ENCODE measurements at places on chromosomes 2 and 18.
A peak's percentile ranks its signal among the peaks of the same experiment; 100 is the strongest.

- DNase-seq, result peak; percentile 76
These were observed 90.9 kb upstream of the KLF7 start for GRCh38 chr2:207256476-207257207.

DNA sequence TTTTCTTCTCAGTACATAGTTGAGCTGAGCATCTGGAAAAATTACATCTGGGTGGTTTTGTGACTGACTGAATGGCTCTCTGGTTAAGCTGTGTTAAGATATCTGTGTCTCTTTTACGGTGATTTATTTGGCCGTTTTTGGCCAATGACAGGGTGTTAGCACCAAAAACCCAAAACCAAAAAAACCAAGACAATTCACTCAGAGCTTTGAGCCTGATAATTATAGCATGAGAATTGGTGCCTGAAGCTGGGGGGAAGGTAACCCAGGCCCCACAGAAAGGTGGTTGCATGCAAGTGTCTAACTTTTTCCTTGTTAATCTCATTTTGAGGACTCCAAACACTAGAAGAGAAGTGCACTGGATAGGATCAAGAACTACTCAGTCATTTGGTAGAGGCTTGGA lies 4.5 kb downstream of the CD28 start:
- DNase-seq, result no peak

- DNase-seq, result no peak
These were observed 342 bp downstream of the CYB5A start for GRCh38 chr18:74291472-74291770.

DNA sequence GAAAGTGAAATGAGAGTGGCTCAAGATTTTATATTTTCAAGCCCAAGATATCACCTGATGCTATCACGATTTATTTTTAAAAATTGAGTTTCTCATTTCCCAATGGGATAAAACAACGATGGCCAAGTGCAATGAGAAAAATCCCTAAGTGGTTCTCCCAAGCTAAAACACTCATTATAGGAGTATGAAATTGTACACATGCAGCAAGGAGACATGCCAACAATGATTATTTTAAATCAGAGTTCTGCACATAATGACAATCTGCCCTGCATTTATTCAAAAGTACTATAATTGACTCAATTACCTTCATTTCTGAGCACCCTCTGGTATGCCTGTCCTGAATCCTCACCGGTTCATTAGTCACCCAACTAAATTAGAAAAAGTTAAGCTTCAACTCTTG lies 12.7 kb downstream of the CYTIP start:
- DNase-seq, result no peak

- no peak for DNase-seq
These were observed 184.4 kb upstream of the SESTD1 start for GRCh38 chr2:179449010-179449409.

GRCh38 chr2:78870343-78870967 lies 155.0 kb upstream of the REG3G start:
- no peak for DNase-seq

DNA sequence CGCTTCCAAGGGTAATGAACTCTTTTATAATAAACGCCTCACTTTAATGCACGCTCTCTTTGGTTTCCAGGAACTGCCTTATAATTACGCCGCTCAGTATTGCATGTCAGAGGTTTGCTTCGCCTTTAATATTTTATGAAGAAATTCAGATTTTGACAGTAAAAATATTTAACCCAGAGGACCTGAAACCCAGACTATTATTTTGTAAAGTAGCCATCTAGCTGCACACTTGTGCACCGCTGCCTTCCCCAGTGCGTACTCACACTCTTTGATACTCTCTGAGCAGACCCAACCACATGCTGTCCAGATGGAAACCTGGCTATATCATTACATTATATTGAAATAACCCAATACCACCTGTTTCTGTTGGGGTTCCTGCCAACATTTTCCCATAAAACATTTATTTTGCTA lies 270.1 kb downstream of the C1D start:
- no peak for DNase-seq

DNA sequence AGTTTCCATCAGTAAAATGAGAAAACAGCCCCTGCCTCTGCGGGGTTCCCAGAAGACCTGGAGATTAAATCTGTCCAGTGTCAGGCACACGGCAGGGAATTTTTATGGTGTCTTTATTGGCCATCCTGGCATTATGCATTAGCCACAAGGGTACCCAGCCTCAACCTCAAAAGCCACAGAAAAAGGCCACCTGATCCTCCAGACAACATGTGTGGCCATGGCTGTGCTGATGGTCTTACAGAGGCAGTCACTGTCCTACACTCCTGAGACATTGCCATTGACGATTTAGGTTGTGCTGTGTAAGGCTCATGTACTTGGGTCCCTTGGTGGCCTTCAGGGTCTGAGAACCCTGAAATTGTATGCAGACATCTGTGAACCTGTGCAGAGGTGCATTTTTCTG lies 115.6 kb downstream of the SMAD7 start:
- no peak for DNase-seq

GRCh38 chr2:74602586-74603281 lies 45.4 kb downstream of the M1AP start:
- DNase-seq, result peak; percentile 56

- DNase-seq, result no peak
These were observed 46.7 kb upstream of the STK17B start for GRCh38 chr2:196218106-196218505.

DNA sequence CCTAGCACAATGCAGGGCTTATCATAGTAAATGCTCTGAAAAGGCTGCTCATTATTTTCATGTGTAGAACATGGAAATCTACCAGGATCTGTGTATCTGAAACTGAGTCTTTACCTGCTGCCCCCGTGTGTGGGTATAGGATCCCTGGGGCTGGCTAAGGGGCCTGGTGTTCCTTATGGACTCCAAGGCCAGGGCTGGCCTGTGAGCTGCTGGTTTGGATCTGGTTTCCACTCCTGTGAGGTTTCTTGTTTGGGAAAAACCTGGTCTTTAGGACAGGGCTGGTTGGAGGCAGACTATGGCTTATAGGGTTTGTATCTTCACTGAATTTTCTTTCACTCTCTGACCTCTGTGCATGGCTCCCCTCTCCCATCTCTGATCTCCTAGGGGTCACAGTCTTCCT lies 80.8 kb downstream of the DYSF start:
- DNase-seq, result no peak

- peak; percentile 26 for DNase-seq
These were observed 41.6 kb downstream of the GFPT1 start for GRCh38 chr2:69345434-69345833.

GRCh38 chr2:164617466-164617865 lies 3.8 kb downstream of the GRB14 start:
- DNase-seq, result peak; percentile 71

DNA sequence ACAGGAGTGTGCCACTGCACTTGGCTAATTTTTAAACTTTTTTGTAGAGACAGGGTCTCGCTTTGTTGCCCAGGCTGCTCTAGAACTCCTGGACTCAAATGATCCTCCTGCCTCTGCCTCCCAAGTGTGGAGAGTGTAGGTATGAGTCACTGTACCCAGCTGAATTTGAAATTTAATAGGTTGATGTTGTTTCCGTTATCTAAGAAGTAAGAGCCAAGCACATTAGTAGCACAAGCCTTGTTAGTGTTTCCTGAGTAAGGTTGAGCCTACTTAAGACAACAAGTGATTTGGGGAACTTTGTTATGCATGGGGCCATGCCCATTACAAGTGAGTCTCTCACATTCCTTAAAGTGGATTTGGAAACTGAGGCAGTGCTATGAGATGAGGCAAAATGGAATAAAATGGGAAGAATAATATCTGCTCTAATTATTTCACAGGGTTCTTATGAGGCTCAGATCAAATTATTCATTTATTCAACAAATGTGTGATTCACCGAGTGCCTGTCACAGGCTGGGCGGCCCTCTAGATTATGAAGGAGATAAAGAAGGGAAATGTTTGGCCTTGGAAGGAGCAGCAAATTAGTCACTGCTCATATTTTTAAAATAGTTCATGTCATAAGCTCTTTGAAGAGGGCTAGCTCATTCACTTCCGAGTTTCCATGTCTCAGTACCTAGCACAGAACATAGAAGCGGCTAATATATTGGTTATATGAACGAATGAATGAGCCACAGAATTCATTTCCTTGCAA lies 217.2 kb downstream of the LDLRAD4 start:
- DNase-seq, result peak; percentile 34

GRCh38 chr2:118056165-118056534 lies 32.1 kb upstream of the INSIG2 start:
- DNase-seq, result no peak

- no peak for DNase-seq
These were observed 49.5 kb upstream of the MBP start for GRCh38 chr18:77181950-77182707.

GRCh38 chr2:161844822-161845221 lies 220.6 kb downstream of the SLC4A10 start:
- DNase-seq, result no peak

DNA sequence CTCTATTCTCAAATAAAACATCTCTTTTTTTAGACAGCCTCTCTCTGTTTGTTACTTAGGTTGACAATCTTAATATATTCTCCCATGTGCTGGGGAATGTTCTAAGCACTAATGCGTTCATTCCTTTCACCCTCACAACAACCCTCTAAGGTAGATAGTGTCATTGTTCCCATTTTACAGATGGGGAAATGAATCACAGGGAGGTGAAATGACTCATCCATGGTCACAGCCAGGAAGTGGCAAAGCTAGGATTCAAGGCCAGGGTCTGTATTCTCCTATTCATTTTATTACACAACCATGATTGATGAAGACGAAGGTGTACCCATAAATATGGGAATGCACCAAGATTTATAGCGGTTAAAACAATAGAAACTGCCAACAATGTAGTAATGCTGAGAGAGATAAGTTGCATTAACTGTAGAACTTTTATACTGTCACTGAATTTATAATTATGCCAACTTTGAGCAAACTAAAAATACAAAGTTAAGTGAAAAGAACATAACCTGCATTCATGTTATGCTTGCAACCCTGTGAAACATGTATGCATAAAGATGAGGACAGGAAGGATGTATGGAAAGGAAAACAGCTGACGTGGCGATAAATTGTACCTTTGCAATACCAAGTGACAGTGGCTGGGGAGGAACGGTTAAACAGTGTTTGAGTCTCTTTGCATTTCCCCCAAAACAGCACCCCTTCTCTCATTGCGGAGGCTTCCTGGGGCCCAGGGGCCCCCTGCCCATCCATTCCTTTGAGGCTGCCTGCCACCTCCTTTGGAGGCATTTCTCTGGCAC lies 257.7 kb upstream of the AGAP1 start:
- peak; percentile 27 for DNase-seq

DNA sequence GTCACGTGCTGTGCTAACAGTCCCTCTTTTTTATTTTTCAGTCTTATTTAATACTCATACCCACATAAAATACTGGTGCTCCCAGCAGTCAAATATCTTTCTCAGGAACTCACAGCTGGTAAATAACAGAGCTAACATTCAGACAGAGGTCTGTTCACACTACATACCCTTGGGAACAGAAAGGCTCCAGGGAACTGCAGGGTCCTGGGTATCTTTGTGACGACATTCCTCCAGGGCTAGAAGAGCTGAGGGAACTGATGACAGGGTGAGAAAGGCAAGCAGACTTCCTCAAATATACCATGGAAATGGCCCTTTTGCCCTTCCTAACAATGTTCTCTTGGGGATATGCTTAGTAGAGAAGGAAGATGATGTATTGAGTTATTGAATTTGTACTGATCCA lies 19.3 kb downstream of the PDE6D start:
- peak; percentile 48 for DNase-seq

GRCh38 chr18:7754725-7755181 lies 187.6 kb downstream of the PTPRM start:
- DNase-seq, result peak; percentile 5

- DNase-seq, result peak; percentile 72
These were observed 1.5 kb downstream of the KLF7 start for GRCh38 chr2:207164006-207164831.
